Activated naive CD4-positive, alpha-beta T cell treated with anti-CD3 and anti-CD28 coated beads, Interleukin-2, amount 10 ng/mL, durations not matched to agents 7 days and 5 days (primary cell): ENCODE measurements at places on chromosomes 4 and X.

- DNase-seq: no peak
These were observed 26.9 kb upstream of the GJB1 start for GRCh38 chrX:71195964-71196649.

DNA sequence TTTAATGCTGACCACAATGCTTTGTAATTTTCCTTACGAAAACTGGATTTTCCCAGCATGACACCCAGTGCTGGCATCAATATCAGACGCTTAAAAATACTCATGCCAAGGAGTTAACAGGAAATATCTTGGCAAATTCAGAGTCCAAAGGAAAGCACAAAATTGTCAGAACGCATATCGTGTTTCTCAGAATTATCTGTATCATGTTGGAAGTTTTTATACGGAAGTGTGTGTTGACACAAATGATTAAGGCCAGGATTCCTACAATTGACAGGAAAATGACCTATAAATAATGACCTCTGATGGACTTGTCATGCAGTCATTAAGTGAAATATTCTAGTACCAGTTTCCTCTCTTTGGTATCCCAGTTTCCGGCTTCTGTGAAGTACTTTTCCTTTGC is 132.1 kb upstream of the TLL1 start:
- DNase-seq: no peak

GRCh38 chr4:47668810-47669408 is 169.0 kb downstream of the CORIN start:
- peak; percentile 30 for DNase-seq

- no peak for DNase-seq
These were observed 4.6 kb downstream of the FTSJ1 start for GRCh38 chrX:48480583-48480982.

DNA sequence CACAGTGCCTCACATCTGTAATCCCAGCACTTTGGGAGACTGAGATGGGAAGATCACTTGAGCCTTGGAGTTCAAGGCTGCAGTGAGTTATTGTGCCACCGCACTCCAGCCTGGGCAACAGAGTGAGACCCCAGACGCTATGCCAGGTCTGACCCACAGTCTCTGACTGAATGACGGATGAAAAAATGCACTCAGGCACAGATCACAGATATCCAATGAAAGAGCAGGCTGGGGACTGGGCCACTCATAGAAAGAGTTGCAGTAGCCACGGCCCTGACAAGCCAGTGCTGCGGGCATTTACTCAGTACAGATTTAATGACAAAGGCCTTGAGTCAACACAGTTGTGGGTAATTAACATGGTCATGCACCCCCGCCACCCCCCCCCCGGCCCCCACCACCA is 22.7 kb downstream of the NUDT6 start:
- no peak for DNase-seq

DNA sequence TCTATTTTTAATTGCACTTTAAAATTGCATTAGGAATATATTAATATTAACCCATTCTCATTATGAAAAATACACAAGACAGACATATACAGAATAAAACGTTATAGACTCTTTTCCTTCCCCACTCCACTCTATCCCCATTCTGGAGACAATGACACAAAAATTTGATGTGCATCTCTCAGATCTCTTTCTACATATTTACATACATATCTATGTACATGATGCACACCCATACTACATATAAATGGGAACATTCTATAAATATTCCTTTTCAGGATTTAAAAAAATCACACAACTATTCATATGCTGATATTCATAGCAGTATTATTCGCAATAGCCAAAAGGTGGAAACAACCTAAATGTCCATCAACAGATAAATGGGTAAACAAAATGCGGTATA is 2.4 kb upstream of the CXorf66 start:
- DNase-seq: no peak
